ENCODE measurements at places on chromosomes 4 and X. TPM values are rescaled to one million over a fixed set of nuclear protein-coding genes. Genes with fewer than 3 reads are reported as not detected.

GPAT3 gene
- total RNA-seq: 27.7 TPM

EXOC1L gene
- not detected for total RNA-seq

IRS4 gene
- not detected for total RNA-seq

SLC4A4 gene
- 21.7 TPM for total RNA-seq

CT47C1 gene
- total RNA-seq: not detected

PHF8 gene
- total RNA-seq: 7.8 TPM

TACR3 gene
- not detected for total RNA-seq

BMPR1B gene
- total RNA-seq: 0.82 TPM

EOLA1 gene
- total RNA-seq: 10.8 TPM

MAGEC2 gene
- total RNA-seq: not detected

PITX2 gene
- total RNA-seq: 25.4 TPM
